ENCODE measurements at places on chromosomes 3 and 15.

GRCh38 chr3:121330634-121331033 lies 215.2 kb downstream of the POLQ start:
- no peak for DNase-seq

DNA sequence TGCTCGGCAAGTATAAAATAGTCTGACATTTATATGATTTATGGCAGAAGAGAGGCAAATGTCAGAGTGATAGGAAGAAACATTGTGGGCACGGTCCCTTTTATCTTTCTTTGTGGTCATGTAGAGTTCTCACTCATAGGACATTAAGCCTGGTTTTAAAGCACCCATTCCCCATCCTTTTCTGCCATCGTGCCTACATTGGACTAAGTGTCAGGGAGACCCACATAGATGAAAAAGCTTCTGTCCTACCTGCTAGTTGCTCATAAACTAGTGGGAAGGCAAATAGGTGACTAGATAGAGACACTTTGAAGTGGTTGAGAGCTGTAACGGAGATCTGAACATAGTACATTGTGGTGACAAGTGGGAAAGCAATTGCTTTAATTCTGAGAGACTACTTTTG lies 155.7 kb downstream of the B3GALNT1 start:
- no peak for DNase-seq

DNA sequence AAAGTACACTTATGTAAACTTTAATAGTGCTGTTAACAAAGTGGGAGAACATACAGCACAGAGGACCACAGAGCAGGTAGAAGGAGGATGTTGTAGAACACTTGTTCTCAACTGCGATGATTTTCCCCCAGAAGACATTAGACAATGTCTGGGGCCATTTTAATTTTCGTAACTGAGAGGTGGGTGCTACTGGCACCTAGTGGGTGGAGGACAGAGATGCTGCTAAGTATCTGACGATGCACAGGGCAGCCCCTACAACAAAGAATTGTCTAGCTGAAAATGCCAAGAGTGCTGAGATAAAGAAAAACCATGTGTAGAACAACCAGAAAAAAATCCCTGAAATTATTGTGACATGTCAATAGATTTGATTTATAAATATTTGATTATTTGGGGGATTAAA lies 5.0 kb upstream of the KBTBD8 start:
- DNase-seq = no peak

DNA sequence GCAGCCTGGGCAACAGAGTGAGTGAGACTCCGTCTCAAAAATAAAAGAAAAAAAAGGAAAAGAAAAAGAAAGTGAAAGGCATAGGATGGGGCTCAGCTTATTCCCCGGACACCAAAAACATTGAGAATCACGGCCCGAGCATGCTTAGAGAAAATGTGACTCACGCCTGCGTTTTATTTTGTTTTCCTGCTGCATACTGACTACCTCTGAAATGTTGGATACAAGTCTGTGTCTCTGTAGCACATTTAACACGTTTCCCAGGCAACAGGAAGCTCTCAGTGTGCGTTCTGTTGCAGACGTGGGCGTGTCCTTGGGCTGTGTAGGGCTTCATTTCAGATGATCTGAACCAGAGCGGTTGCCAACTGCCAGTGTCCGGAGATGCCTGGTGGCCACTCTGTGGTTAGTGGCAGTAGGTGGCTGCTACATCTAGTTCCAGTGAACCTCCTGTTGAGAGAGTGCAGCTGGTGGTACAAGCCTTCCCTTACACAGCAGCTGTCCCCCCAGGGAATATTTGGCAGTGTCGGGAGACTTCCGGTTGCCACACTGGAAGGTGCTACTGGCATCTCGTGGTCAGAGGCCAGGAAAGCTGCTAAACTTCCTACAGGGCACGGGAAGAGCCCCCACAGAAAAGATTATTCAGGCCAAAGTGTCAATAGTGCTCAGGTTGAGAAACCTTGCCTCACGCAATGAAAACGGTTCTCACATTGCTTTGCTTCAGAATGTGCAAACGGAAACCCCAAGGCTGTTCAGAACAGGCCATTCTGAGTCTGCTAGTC lies 3.0 kb downstream of the SLC51A start:
- peak; percentile 84 for DNase-seq

GRCh38 chr3:137762674-137763593 lies 1.2 kb upstream of the SOX14 start:
- no peak for DNase-seq

GRCh38 chr15:42591238-42591934 lies 16.0 kb downstream of the STARD9 start:
- DNase-seq = no peak

DNA sequence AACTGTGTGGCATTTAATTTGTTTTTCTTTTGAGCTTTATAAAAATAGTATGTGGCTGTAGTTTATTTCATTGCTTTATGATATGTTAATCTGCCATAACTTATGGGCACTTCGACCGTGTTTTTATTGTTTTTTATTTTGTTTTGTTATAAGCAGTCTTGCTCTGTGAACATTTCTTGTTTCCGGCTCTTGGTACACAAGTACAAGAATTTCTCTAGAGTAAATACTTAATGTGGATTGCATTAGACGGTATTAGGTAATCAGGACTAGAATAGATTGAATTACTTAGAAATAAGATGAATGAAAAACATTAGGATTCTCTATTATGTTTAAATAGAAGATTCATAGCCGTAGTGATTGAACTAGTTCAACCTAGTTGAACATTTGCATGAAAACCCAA lies 2.1 kb downstream of the ZFAND6 start:
- no peak for DNase-seq

DNA sequence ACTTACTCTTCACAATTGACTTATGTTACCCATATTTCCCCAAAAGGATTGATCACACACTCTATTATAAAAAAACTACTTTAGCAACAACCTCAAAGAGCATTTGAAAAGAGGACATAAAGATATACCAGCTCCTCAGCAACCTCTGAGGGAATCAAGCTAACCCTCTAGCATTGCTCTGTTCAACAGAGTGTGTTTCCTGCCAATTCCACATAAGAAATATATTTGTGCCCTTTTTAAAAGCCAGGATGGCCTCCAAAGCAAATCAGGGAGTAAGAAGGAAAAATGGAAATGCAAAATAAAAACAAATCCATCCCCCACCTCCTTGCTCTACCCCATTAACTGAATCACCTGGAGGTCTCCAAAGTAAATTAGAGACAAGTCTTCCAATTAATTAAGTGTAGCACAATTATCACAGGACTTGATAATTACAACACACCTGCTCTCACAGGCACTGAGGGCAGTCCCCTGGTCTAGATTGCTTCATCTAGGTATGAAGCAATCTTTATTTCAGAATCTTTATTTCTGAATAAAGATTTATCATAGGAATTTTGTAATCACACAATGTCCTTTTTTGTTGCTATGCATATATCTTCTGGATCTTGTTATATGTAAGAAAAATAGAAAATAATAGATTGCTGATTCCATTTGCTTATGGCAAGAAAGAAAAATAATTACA lies 34.8 kb downstream of the GPR176 start:
- no peak for DNase-seq

- DNase-seq = no peak
Measured at GRCh38 chr15:64703632-64703959, 71.8 kb downstream of the RBPMS2 start.

GRCh38 chr3:45168451-45168850 lies 22.3 kb upstream of the CDCP1 start:
- DNase-seq = no peak

GRCh38 chr15:81297603-81298575 lies 26.1 kb downstream of the STARD5 start:
- no peak for DNase-seq

GRCh38 chr3:65899226-65899625 lies 139.5 kb downstream of the MAGI1 start:
- DNase-seq = no peak

- DNase-seq = no peak
Measured at GRCh38 chr3:37054370-37054769, 61.1 kb downstream of the MLH1 start.

DNA sequence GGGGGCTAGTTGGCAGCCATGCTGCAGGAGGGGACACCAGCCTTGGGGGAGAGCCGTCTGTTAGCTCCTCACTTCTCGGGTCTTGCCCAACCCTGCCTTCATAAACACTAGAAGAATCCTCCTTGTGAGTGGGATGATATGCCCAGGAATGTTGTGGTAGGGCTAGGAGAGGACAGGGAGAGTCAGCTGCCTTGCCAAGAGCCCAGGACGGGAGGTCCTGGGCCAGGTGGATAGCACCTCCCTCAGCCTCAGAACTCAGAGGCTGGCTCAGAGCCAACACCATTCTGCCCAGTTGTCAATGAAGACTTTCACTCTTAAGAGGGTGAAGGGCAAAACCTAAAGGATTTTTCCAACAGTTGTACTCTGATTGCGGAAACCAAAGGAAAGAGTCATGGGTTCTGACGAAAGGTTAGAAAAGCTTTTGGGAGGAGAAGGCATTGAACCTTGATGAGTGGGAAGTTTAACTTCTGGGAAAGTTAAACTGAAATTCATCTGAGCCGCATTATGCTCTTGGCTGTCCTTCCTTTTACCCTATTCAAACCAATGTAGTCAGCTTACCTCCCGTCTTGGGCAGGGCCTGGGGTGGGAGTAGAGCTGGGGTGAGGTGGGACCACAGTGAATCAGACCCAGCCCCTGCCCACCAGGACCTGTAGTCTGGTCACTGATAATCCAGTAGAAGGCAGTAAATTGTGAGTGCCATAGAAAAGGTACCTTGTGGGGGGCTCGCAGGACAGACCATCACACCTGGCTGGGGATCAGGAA lies 81.9 kb downstream of the FAM43A start:
- DNase-seq = no peak

DNA sequence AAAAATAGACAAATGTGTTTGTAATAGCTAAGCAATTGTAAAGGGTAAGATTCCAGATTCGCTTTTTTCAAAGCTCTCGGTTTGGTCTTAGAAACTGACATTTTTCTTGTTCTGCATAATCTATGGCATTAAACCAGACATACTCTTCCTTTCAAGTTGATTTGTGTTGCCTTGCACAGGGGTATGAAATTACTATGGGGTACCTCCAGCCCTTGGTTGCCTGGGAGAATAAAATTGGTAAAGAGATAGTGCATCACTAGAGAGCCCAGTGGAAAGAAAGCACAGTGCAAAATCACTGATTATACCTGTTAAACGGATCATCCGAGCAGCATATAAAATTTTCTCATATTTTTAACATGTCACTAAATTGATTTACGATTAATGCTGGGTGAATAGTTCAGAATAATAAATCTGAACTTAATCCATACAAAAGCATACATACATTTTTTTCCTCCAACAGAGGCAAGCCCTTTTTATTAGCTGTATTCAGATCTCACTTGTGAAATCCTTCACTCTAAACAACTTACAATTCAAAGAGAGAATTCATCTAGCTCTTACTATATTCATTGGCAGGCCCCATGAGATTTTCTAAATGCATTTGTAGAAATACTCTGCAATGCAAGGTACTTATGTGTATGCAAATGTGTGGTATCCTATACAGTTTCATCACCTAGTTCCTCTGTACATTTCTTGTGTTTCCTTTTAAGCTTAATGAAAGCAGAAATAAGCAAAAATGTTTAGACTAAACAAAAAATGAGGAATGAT lies 224.4 kb downstream of the ROBO1 start:
- DNase-seq = no peak

DNA sequence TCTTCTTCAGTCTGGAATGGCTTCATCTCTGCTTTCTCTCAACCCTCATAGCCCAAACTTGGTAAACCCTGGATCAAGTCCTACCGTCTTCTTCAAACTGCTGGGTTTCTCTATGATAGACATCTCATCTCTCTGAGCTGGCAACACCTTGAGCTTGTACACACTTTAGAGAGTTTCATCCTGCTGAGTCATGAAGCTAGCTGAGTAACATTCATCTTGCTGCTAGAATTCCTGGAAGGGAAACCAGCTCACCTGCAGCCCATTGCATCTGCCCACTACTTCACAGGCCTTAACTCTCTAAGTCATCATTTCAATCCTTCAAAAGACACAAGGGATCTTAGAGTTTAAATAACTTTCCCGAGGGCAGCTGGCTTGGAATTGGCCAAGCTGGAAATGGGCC lies 175.5 kb upstream of the RORA start:
- no peak for DNase-seq

GRCh38 chr3:171212648-171213047 lies 186.1 kb upstream of the SLC2A2 start:
- no peak for DNase-seq

GRCh38 chr3:30655187-30655812 lies 48.9 kb downstream of the TGFBR2 start:
- DNase-seq = no peak

DNA sequence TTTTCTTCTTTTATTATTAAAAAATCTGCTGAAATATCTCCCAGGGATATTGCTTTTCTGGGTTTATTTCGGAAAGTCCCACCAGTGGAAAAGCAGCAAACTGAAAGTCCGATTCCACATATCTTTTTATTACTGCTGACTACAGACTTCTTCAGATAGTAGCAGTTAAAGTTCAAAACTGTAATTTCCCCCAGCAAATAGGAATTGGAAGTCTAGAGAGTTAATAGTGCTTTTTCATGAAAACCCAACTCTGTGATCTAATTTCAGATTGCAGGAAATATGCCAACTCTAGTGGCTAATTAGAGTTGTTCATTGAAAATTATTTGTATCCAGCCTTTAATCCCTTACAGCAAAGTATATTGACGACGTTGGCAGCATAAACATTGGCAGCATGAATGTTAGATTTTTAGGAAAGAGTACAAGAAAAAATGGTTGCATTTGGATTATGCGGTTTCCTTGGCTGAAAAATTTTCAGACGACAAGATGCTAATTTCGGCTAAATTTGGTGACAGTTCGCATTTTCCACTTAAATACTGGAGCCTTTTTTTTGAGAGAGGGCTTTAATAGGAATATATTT lies 472.9 kb upstream of the CBLB start:
- DNase-seq = no peak

DNA sequence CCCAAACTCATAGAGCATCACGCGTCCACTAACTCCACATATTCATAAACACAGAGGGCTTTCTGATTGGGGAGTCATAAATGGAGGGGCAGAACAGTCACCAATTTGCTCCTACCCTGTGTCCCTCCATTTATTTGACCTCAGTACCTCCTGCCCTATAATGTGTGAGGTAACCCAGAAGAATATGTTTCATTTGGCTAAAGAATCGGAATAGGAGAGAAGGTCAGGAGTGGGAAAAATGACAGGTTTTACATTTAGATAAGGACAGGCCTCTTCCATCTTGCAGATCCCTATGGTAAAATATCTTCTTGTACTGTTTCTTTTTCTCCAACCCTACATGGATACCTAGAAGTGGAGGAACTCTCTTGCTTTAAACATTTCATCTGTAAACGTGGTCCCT lies 578.0 kb downstream of the TUSC7 start:
- DNase-seq = no peak

GRCh38 chr3:194318511-194319161 lies 32.5 kb downstream of the CPN2 start:
- DNase-seq = no peak

DNA sequence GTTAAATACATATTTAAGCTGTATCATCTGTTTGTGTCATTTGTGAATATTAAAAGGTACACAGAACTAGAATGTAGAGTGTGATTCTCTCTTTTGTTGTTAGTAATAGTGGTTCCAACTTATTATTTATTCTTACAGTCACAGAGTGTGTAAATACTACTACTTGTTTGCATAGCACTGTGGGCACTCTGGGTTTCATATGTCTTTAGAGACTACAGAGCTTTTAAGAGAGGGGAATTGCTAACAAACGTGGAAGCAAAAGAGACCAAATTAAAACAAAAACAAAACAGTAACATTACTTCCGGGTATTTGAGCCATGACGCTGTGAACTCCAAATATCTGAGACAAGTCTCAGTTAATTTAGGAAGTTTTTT lies 828.0 kb upstream of the DPPA4 start:
- DNase-seq = no peak
